ENCODE measurements at places on chromosomes 6 and 20.
A peak's percentile ranks its signal among the peaks of the same experiment; 100 is the strongest.

DNA sequence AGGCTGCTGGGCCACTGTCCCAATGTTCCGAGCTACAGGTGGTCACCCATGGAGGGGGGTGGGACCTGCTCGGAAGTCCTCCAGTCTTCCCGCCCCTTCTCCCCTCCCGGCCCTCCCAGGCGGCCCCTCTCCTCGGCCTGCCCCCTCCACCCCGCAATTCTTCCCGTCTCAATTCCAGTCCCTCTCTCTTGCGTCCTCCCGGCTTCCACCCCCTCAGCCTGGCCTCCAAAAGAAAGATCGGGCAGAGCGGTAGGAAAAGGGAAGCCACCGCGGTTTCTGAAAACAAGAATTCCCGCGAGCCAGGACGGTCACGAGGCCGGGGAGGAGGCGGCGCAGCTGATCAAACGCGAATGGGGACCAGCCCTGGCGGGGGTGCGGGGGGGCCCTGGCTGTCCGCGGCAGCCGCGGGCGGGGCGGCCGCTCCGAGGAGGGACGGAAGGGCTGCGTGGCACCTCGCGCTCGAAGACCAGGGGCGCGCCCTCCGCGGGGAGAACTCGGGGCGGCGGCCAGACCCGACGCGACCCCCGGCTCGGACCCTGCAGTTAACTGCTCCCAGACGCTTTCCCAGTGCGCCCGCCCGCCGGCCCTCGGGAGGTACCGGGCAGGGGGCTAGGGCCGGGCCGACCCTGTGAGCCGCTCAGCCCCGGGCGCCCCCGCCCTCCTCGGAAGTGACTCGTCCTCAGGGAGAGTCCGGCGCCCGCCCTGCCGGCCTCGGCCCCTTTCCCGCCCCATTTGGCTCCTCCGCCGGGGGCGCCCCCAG is 1.0 kb downstream of the PXDC1 start:
- peak; percentile 79 for DNase-seq

DNA sequence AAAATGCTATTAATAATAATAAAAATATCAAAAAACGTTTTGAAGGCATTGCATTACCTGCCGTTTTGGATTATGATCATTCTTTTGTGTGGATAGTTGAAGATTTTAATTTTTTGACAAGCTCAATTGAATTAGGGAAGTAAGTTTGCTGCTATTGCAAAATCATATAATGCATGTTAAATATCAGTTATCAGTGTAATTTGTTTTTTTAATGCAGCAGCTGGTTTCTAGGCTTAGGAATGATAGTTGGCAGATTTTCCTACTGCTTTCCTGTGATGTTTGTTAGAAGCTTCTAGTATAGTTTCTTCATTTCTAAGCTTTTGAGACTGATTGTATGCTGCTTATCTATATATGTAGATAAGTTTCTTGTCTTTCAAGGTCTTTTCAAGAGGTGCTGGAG is 99.0 kb downstream of the JARID2 start:
- DNase-seq, result no peak

DNA sequence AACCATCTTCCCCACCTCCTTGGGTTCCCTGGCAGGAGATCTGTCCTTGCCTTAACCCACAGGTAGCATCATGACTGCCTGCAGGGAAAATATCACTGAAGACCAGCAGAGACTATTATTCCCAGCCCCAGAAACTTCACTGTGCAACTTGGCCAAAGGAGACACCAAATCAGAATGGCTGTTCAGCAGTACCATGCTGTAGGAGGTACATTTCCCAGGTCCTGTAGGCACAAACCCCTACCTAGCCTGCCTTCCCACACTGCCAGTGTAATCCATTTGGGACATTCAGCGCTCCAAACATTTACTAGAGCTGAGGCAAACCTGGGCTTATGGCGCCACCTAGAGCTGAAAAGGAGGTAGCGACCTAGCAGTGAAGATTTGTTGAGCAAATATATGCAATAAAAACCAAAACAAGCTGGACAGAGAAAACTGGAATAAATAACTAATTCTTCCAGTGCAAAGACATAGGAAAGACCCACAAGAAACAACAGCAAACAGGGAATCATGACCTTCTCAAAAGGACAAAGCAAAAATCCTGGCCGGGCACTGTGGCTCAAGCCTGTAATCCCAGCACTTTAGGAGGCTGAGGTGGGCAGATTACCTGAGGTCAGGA is 60.3 kb downstream of the VTA1 start:
- DNase-seq, result peak; percentile 57

- peak; percentile 59 for DNase-seq
Measured at GRCh38 chr6:26172608-26172968, 85.4 kb downstream of the HFE start.

GRCh38 chr6:160766989-160767646 is 65.1 kb downstream of the PLG start:
- peak; percentile 47 for DNase-seq

DNA sequence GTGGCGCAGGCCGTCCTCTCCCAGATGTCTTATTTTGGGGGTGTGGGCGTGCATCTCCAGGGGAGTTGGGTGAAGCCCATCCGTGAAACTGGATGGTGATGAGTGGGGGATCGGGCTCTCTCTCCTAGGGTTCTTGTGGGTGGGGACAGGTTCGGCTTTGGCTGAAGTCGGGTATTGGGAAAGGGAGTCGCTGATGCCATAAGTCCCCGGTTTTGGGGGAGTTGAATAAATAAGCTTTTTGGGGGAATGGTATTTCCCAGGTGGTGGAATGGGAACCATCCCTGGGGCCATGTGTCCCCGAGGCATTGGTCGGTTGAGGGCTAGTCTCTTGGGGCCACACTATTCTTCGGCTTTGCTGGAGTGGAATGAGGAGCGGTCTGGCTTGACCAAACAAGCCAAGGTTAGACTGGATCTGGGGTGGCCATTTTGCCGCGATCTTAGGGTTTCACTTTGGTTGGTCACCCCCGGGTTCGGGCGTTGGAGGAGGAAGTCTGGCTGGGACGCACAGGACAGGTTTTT is 481 bp downstream of the ZNF133 start:
- no peak for DNase-seq

- no peak for DNase-seq
Measured at GRCh38 chr20:49006446-49006980, 39.6 kb upstream of the CSE1L start.

DNA sequence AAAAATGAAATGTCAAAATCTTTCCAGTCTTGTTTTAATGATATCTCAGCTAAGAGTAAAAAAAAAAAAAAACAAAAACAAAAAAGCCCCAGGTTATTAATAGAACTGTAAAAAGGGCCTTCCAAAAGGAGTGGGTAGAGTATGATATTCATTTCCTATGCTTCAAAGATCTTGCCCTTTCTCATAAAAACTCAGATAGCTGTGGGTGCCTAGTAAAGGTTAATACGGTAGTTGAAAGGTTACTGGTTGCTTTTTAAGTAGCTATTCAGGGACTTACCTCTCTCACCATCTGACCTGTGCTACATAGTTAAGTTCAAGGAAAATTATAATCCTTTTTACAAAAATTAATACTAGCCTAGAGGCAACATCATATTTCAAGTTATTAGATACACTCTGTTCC is 14.9 kb downstream of the TRMT6 start:
- no peak for DNase-seq
